ENCODE measurements at places on chromosomes 3 and 15. TPM values are rescaled to one million over a fixed set of nuclear protein-coding genes. Genes with fewer than 3 reads are reported as not detected.
A peak's percentile ranks its signal among the peaks of the same experiment; 100 is the strongest.

- DNase-seq = no peak
- peaks cover 16% of the 10 kb centered on the region for H3K4me1 ChIP-seq
- H3K27me3 ChIP-seq = no peaks in the 10 kb centered on the region
- no peak overlapping the region for H3K4me3 ChIP-seq
Measured at GRCh38 chr3:177837951-177838655, 640.8 kb upstream of the TBL1XR1 start.

DNA sequence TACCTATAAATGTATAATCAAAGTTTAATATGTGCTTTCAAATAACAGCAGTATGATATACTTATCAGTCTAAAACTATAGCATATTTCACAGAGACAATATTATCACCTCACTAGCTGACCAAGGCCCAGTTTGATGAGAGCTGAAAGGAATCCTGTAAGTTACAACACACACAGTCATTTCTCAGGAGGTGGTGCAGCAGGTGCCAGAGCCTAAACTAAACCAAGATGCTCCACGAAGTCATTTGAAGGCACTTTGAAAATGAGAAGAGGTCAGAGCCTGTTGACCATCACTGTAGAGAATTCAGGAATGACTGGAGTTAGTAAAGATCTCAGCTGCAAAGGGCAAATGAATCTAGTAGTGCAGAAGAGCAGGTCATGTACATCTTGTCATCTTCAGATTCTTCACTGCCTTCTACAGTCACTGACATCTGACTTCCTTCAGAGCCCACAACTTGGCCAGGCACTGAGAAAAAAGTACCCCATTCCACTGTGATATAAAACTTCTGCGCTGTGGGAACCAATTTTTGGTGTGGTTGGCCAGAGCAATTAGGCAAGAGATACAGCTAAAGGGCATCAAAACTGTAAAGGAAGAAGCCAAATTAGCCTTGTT, 7.9 kb downstream of the GBE1 start:
- DNase-seq = no peak
- no peaks in the 10 kb centered on the region for H3K4me1 ChIP-seq
- H3K36me3 ChIP-seq = 0 out of 2 replicates have a peak, but pooled peaks cover 4% of the 10 kb centered on the region
- no peaks in the 10 kb centered on the region for H3K27me3 ChIP-seq
- H3K4me3 ChIP-seq = no peak overlapping the region

GRCh38 chr3:191176038-191176785, 22.8 kb upstream of the OSTN start:
- no peaks in the 10 kb centered on the region for H3K4me1 ChIP-seq
- H3K4me3 ChIP-seq = no peak overlapping the region
- no peaks in the 10 kb centered on the region for H3K27me3 ChIP-seq
- H3K36me3 ChIP-seq = no peaks in the 10 kb centered on the region

GRCh38 chr3:23740517-23740965, 65.2 kb upstream of the UBE2E1 start:
- peaks cover 74% of the 10 kb centered on the region for H3K4me1 ChIP-seq
- no peaks in the 10 kb centered on the region for H3K27me3 ChIP-seq
- peak; percentile 91 for DNase-seq
- H3K27ac ChIP-seq = peak overlapping the region; percentile 100

DNA sequence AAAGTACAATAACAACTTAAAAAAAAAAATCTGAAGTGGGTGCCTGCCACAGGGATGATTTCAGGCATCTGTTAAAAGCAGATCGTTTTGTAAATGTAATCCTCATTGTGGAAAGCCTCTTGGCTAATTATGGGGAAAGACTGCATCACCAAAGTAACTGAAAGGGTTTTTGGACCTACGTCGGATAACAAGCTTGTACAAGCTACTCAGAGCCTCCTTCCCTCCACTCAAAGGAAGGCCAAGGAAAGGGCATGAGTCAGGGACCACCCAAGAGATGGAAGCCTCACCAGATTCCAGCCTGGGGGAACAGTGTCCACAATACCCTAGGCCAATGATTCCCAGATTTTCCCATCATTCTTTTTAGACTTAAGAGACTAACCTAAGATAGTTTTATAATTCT, 84.3 kb downstream of the ATP1B3 start:
- peak overlapping the region; percentile 78 for H3K27ac ChIP-seq
- peaks cover 27% of the 10 kb centered on the region for H3K4me1 ChIP-seq
- DNase-seq = no peak

DNA sequence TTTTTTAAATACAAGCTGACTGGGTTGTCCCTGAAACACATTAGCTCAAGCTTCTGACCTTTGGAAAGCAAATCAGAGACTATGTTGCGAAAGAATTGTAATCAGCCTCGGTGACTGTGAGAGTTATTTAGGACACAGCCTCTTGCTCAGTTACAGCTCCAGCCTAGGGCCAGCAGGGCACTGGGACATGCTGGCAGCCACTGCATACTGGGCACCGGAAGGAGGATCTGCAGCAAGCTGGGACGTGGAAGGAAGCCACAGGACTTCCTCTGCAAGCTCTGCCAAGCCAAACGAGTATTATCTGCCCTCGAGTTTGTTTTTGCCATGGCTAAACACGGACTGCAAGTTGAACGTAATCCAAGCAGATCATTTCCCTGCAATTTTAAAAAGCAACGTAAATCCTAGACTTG, 24.4 kb upstream of the COPG1 start:
- peak overlapping the region; percentile 88 for H3K27ac ChIP-seq
- peaks cover 52% of the 10 kb centered on the region for H3K4me1 ChIP-seq
- H3K27me3 ChIP-seq = no peaks in the 10 kb centered on the region

DNA sequence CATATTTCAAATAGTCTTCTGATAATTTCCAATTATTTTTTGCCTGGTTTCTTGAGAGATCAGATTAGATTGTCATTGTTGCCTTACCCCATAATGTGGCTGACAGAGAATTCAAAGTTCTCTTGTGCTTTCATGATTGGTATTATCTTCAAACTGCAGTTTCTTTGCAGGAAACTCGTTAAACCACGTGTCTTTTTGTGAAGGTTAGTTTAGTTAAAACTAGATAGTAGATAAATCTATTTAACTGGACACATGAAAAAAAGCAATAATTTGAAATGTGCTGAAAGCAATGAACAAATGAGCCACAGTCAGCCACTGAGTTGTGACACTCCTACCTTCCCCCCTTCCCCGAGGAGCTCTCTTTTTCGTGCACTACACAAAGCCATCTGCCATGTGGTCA, 327.5 kb upstream of the UMPS start:
- peaks cover 37% of the 10 kb centered on the region for H3K27me3 ChIP-seq
- H3K4me1 ChIP-seq = no peaks in the 10 kb centered on the region
- H3K27ac ChIP-seq = no peak overlapping the region

HDC gene
- not detected for total RNA-seq

All from PC-9 (cell line).